ENCODE measurements at places on chromosomes 12 and 14. TPM values are rescaled to one million over a fixed set of nuclear protein-coding genes. Genes with fewer than 3 reads are reported as not detected.

DNA sequence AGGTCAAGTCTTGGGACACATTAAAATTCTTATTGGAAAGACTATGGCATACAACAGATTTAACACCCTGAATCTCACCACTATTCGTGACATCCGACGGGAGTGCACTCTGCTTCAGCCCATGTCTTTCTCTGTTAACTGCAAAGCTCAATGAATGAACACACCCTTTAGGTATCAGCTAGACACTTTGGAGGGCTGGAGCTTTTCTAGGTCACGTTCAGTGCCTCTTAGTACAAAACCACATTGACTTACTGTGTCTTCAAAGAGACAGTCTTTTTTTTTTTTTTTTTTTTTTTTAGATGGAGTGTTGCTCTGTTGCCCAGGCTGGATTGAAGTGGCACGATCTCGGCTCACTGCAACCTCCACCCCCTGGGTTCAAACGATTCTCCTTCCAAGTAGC, 80.6 kb downstream of the GLT1D1 start:
- no peak overlapping the region for H3K4me3 ChIP-seq
- H3K27ac ChIP-seq, result no peak overlapping the region
- no peaks in the 10 kb centered on the region for H3K27me3 ChIP-seq
- no peaks in the 10 kb centered on the region for H3K36me3 ChIP-seq
- no peak for DNase-seq

- no peak overlapping the region for H3K4me3 ChIP-seq
- DNase-seq, result no peak
- H3K36me3 ChIP-seq, result no peaks in the 10 kb centered on the region
- no peaks in the 10 kb centered on the region for H3K27me3 ChIP-seq
- no peaks in the 10 kb centered on the region for H3K4me1 ChIP-seq
- no peak overlapping the region for H3K27ac ChIP-seq
These were observed 603.5 kb downstream of the RPL10L start for GRCh38 chr14:46048127-46048526.

DNA sequence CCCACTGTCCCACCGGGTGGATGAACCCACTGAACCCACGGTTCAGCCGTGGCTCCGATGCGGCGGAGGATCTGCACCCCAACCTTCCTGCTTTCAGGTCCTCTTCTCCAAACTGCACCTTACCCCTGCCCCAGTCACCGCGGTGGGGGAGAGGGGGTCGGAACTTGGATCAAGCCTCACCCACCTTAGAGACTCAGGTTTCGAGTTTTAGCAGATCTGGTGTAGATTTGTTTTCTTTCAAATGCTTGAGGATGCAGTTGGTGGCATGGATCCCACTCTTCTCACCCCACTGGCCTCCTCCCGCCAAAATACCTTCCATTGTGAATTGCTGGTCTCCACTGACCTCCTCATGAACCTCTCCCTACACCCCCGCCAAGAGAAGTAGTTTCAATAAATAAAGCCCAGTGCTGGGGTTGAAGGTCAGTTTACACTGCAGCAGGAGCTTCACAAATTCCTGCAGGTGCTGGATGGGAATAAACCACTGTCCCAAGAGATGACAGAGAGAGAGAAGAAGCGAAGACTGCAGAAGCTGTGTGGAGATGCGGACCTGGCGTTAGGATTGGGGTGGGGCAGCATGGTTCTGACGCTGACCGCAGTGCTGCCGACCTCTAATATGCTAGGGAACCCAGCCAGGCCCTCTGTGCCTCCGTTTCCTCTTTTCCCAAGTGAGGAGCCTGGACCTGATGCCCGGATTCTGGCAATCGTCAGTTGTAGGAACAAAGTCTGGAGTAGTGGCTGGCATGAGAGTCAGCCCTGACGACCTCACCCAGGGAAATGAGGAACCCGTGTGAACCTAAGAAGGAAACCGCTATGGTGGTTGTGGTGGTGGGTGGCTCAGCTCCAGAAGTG, 7.4 kb downstream of the TTC6 start:
- H3K27ac ChIP-seq, result no peak overlapping the region
- H3K27me3 ChIP-seq, result peaks cover 15% of the 10 kb centered on the region
- H3K36me3 ChIP-seq, result no peaks in the 10 kb centered on the region
- DNase-seq, result no peak

DNA sequence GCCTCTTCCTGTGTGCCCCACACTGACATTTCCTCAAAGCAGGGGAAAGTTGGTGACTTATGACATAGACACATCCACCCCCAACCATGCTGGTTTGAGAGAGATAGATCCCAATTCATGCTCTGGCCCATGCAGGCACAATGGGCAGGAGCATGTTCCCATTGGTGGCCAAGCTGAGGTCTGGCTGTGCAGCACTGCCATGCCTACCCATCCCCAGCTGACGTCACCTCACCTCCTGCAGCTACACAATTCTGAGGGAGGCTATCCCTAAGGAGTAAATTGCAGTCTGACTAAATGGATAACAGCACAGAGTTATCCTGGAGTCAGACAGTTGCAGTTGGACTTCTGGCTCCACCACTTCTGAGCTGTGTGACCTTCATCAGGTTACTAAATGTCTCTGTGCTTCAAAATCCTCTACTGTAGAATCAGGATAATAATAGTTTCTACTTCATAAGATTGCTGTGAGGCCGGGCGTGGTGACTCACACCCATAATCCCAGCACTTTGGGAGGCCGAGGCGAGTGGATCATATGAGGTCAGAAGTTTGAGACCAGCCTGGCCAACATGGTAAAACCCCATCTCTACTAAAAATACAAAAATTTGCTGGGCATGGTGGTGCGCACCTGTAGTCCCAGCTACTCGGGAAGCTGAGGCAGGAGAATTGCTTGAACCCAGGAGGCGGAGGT, 323.9 kb downstream of the BCL11B start:
- H3K27me3 ChIP-seq, result no peaks in the 10 kb centered on the region
- no peak overlapping the region for H3K4me3 ChIP-seq
- peaks cover 58% of the 10 kb centered on the region for H3K4me1 ChIP-seq
- H3K27ac ChIP-seq, result no peak overlapping the region

- no peaks in the 10 kb centered on the region for H3K4me1 ChIP-seq
- no peak overlapping the region for H3K4me3 ChIP-seq
- no peaks in the 10 kb centered on the region for H3K27me3 ChIP-seq
- H3K36me3 ChIP-seq, result no peaks in the 10 kb centered on the region
These were observed 119.1 kb downstream of the PTPN11 start for GRCh38 chr12:112537710-112538396.

GRCh38 chr14:73833530-73834260, 17.9 kb upstream of the PTGR2 start:
- H3K27me3 ChIP-seq, result no peaks in the 10 kb centered on the region
- peaks cover 8% of the 10 kb centered on the region for H3K4me1 ChIP-seq
- H3K36me3 ChIP-seq, result no peaks in the 10 kb centered on the region
- DNase-seq, result no peak
- no peak overlapping the region for H3K4me3 ChIP-seq

DNA sequence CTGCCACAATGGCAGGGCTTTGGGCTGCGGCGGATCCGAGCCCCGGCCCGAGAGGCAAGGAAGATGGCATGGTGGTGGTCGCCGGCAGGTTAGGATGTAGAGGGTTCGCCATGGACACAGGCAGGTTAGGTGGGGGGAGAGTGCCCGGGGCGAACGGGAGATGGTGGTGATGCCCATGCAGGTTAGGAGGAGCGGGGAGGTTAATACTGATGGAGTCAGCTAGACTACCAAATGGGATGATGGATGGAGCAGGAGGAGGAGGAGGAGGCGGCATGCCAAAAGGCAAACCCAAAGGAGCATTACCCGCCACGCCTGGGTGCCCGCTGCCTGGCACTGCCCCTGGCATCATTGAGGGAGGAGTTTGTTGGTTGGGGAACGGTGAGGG, 6.2 kb downstream of the MYL6 start:
- H3K27ac ChIP-seq, result no peak overlapping the region
- peaks cover 60% of the 10 kb centered on the region for H3K36me3 ChIP-seq
- H3K27me3 ChIP-seq, result no peaks in the 10 kb centered on the region
- no peak overlapping the region for H3K4me3 ChIP-seq
- H3K4me1 ChIP-seq, result peaks cover 37% of the 10 kb centered on the region

DNA sequence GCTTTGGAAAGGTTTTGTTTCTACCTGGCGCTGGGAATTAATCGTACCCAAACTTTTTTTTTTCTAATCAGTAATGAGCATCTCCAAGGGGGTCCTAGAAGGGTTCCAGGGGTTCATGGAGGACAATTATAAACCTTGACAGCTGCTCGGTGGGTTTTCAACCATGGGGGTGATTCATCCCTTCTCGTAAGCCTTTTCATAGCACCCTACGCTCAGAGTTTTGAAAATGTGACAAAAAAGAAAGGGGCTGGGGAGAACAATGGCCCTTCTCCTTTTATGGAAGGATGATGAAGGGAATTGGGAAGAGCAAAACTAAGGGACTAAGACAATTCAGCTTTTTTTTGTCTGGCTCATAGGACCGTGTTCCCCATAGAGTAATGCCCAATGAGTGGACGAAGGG, 196.7 kb downstream of the ZFP36L1 start:
- H3K4me3 ChIP-seq, result no peak overlapping the region
- peaks cover 44% of the 10 kb centered on the region for H3K4me1 ChIP-seq
- no peak for DNase-seq

- no peaks in the 10 kb centered on the region for H3K27me3 ChIP-seq
- H3K4me1 ChIP-seq, result no peaks in the 10 kb centered on the region
- H3K27ac ChIP-seq, result no peak overlapping the region
- no peaks in the 10 kb centered on the region for H3K36me3 ChIP-seq
- no peak overlapping the region for H3K4me3 ChIP-seq
These were observed 276.5 kb downstream of the TMEM132C start for GRCh38 chr12:128543460-128543859.

Gene TDG
- total RNA-seq, result 19.4 TPM

Gene SSTR1
- not detected for total RNA-seq

Data from esophagus squamous epithelium (tissue), 5 donors.